Forelimb muscle (tissue), 1 donor: ENCODE measurements at places on chromosomes 5 and 9.

- no peak for DNase-seq
Measured at GRCh38 chr9:129242191-129242941, 64.3 kb upstream of the IER5L start.

DNA sequence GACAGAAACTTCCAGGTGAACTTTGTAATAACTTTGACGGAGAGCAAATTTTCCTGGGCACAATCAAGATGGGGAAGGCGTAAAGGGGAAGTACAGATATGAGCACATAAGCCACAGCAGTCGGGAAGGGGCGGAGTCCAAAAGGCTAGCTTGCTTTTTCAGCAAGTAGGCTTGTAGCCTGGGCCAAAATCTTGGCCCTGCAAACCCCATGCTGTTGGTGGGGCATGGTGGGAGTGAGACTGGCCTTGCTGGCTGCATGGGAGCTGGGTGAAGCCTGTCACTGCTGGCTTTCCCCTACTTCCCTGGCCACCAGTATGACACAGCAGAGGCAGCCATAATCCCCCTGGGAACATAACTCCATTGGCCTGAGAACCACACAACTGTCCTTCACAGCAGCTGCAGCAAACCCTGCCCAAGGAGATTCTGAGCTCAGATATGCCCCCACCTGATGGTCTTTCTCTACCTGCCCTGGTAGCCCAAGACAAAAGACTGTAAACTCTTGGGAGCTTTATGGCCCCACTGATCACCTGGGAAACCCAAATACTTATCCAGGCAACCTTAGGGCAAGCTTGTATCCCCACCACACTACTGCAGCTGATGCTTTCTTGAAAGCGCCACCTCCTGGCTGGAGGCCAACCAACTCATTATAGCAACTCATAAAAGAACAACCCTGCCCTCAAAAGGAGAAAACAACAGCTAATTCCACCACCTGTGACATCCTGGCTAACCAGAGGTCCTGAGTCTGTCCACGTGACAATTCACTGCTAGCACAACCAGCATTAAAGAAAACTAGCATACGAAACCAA, 24.0 kb downstream of the DCTN4 start:
- DNase-seq = no peak

GRCh38 chr9:99867536-99867935, 38.9 kb upstream of the STX17 start:
- DNase-seq = no peak

GRCh38 chr9:125095821-125096443, 47.4 kb downstream of the SCAI start:
- DNase-seq = no peak

DNA sequence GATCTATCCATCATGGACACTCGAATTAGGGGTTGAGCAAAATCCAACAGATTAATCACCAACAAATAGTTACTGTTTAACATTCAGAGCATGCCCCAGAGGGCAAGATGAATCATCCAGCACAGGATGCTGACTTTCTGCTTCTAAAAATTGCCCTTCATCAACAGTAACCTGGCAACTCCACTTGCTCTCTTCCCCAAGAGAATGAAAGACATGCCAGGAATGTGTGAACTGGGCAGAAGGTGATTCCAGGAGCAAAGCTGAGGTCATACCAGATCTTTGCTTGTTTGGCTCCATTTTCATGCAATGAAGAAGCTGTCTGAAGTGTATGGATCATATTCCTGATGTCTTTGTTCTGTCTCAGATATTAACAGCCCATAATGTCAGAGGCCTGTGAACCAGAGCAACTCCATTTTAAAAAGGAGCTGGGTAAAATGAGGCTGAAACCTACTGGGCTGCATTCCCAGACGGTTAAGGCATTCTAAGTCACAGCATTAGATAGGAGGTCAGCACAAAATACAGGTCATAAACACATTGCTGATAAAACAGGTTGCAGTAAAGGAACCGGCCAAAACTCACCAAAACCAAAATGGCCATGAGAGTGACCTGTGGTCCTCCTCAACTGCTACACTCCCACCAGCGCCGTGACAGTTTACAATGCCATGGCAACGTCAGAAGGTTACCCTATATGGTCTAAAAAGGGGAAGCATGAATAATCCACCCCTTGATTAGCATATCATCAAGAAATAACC, 2.5 kb upstream of the ZNF367 start:
- no peak for DNase-seq

- DNase-seq = no peak
Measured at GRCh38 chr9:70119786-70120185, 76.1 kb downstream of the MAMDC2 start.

DNA sequence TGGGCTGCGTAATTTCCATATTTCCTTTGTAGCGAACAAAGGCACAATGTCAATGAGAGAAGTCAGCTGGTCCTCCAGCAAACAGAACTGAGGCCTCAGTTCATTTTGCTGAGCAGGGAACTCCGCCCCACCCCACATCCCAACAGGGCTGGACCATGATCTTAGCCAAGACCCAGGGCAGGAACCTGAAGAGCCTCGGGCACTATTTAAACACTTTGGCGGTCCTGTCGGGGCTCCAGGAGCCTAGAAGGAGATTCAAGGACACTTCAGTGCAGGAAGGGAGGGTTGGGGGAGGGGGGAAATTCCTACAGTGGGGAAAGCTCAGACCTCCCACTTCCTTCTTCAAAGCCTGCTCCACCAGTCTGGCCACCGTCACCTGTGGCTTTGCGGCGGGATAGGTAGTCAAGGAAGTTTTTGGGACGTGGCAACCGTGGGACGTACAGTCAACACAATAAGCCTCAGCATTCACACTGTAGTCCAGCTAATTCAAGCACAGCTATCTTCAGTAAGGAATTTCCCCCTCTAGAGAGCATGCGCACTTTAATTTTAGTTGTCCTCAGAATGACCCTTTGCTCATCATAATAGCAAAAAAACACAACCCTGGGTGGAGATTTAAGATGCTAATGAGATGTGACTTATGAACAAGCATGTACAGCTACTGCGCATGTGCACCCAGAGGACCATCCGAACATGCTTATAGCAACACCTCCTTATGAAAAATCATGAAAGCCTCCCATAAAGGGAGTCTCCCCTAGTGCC, 30.9 kb downstream of the S1PR3 start:
- DNase-seq = no peak

GRCh38 chr5:8057769-8058168, 188.8 kb downstream of the MTRR start:
- no peak for DNase-seq

DNA sequence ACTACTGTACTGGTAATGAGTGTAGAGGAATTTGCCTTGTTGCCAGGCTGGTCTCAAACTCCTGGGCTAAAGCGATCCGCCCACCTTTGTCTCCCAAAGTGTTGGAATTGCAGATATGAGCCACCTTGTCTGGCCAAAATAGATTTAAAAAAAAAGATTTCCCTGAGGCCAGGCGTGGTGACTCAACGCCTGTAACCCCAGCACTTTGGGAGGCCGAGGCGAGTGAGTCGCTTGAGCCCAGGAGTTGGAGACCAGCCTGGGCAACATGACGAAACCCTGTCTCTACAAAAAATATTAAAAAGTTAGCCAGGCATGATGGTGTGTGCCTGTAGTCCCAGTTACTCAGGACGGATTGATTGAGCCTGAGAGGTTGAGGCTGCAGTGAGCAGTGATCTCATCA, 62.5 kb downstream of the IPO11 start:
- no peak for DNase-seq

- no peak for DNase-seq
Measured at GRCh38 chr9:135221951-135222631, 134.6 kb downstream of the OLFM1 start.

GRCh38 chr5:90226433-90227099, 183.0 kb downstream of the CETN3 start:
- no peak for DNase-seq

DNA sequence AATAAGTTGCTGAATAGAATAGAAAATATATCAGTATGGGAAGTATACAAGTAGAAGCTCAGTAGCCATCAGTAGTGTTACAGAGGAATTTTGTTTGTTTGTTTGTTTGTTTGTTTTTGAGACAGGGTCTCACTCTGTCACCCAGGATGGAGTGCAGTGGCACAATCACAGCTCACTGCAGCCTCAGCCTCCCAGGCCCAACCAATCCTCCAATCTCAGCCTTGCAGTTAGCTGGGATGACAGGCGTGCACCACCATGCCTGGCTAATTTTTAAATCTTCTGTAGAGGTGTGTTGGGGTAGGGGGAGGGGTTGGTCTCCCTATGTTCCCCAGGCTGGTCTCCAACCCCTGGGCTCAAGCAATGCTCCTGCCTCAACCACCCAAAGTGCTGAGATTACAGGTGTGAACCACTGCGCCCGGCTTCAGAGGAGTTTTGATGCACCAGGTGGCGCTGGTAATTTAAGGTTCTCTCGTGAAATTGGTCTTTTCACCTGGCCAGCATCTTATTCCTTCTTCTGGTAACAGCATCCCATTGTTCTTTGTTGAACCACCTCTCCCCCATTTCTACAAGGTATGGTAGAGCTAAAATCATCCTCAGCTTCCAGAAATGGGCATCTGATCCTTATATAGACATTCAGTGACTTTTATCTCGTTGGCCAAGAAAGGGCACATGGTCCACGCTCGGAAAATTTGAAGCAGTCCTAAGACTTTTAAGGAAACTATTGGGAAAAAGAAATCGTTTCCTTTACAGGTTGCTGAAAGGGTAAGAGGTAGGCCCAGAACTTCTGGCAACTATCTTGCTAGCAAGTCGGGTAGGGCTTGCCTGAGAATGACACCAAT, 157.1 kb downstream of the ARRDC3 start:
- DNase-seq = no peak

- no peak for DNase-seq
Measured at GRCh38 chr5:113283558-113283957, 151.2 kb downstream of the TSSK1B start.

DNA sequence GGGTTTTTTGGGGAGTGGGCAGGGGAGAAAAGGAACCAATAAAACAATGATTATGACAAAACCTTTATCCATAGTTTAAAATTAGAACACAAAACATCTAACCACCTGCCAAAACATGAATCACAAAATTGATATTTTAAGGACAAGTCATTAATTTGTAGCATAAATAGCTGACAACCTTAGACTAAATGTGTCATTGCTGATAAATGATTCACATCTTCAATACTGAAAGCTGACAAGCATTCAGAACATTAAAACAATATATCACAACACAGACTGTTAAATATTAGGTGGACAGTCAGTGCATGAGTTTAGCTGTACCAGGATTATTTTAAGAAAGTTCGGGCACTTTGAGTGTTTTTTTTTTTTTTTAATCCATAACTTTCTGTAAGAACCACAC, 71.5 kb downstream of the NR3C1 start:
- DNase-seq = no peak

DNA sequence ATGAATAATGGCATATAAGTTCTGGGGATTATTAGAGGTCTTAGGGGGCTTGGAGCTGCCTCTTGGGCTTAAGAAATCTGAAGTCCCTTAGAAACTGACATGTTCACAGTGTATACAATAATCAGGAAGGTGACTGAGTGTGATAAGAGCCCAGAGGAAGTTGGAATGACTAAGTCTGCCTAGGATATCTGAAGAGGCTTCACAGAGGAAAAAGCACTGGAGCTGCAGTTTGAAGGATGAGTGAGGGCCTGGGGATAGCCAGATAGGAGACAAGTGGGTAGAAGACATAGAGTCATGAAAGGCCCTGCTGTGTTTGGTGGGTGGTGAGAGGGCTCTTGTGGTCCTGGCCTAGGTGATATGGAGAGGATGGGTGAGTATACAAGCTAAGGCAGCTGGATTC, 8.8 kb downstream of the NEUROG1 start:
- DNase-seq = no peak
